ENCODE measurements at places on chromosomes 12 and 14. TPM values are rescaled to one million over a fixed set of nuclear protein-coding genes. Genes with fewer than 3 reads are reported as not detected.

The IL23A gene
- polyA plus RNA-seq: 0.99 TPM

DNA sequence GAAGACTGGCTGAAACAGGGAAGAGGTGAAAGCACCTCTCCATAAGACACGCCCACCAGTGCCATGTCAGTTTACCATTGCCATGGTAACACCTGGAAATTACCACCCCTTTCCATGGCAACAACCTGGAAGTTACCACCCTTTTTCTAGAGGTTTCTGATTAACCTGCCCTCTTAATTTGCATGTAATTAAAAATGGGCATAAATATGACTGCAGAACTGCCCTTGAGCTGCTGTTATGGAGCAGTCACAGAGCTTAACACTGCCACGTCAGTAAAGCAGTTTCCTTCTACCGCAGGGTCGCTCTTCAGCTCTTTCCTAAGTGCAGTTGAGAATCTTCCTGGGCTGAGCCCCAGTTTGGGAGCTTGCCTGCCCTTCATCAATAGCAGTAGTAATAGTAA is 55.2 kb downstream of the RASSF3 start:
- no peak for DNase-seq

GRCh38 chr12:33752854-33753253 is 269.4 kb upstream of the ALG10 start:
- no peak for DNase-seq

DNA sequence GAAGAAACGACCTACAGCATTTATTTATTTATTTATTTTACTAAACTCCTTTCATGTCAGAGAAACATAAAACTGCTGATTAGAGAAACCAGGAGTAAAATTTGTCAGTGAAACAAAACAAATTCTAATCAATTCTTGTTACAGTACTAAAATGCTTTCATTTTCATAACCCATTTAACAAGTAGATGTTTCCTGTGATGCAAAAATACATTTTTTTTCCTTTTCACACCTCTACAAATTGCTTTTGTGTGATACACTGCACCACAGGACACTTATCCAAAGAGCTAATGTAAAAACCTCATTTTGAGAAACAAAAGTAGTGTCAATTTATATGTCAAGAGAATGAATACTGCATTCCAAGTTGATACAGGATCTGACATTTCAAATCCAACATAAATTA is 155.1 kb downstream of the SYT1 start:
- DNase-seq: no peak

The SERPINA1 gene
- polyA plus RNA-seq: 5.4 TPM

GRCh38 chr12:94769047-94769420 is 118.7 kb upstream of the TMCC3 start:
- no peak for DNase-seq

The GLIPR1L1 gene
- 0.34 TPM for polyA plus RNA-seq

The ANKRD52 gene
- polyA plus RNA-seq: 21.9 TPM

GRCh38 chr14:95516554-95517181 is at the start of gene SYNE3:
SYNE3 (minus strand) TSS chr14:95516650; CDS start chr14:95475821, 40,829 bp downstream.
- DNase-seq: no peak

DNA sequence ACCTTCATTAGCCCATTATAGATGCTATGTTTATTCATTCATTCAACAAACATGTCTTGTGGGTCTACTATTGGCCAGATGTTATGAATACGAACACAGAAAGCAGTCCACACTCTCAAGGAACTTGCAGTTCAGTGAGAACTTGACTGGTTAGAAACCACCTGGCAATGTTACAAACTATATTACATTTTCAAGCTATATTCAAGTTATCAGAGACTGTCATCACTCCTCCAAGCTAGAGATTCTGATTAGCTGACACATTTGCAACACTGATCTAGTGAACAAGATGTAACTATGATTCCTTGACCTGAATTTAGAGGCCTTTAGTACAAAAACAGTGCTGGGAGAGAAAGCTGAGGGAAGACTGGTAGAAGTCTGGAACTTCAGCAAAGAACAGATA is 170.7 kb upstream of the EEA1 start:
- no peak for DNase-seq

GRCh38 chr14:74713395-74713735 is 421 bp downstream of the FCF1 start:
- no peak for DNase-seq

The STON2 gene
- 9.9 TPM for polyA plus RNA-seq

DNA sequence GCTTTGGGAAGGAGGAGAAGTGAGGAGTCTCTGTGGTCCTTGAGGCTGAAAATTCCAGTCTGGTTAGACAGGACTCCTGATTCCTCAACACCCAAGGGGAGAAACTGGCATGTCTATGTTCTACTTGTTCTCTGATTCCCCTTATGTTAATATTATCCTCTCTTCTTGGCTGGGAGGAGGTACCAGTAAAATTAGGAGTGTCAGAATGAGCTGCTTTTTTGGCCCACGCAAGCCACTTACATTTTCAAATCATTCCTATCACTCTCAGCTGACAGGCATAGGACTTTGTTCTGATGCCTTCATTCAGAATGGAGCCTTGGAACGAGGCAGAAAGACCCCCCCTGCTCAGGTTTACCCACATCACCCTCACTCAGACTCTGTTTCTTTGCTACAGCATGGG is 1077.2 kb downstream of the BCL11B start:
- no peak for DNase-seq

- DNase-seq: no peak
These were observed 99.1 kb downstream of the TBC1D30 start for GRCh38 chr12:64923536-64923935.

DNA sequence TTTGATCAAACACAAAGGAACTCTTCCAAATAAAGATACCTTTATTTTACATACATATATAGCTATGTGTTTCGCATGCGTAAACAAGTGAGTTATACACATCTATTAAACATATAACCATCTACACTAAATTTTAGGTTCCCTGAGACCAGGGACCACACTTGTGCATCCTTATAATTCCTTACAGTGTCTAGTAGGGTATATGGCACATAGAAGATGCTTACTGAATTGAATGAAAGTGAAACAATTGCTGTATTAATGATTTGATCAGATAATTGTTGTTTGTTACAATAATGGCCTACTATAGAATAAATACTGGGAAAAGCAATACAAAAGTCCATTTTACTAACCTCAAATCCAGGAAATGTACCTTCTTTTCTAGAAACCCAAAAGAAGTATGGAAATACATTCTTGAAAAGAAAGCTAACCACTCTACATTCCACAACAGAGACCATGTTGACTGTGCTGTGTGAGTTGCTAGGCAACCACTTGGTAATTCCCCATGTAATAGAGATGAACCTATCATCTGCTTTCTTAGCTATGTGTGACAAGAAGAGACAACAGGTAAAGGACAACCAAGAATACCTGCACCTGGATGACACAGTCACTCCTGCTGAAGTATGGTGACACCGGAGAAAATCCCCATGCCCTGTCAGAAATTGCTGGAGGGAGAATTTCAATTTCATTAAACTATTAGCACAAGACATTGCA is 11.9 kb upstream of the CIPC start:
- DNase-seq: no peak

DNA sequence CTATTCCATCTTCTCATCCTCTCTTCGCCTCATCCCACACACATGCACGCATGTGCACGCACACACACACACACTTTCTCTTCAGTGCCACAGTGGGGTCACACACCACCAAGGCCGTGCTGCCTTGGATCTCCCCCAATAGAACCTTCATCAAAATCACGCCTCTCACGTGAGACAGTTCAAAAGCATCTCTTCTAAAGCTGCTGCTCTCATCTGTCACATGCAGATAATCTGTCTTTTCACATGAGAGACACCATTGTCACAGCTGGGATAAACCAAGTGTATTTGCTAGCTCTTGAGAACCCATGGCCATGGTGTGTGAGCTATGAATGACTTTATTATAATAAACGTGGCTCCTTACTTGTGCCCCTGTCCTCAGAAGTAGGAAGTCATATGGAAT is 218.7 kb downstream of the EGLN3 start:
- DNase-seq: no peak

The CLEC6A gene
- polyA plus RNA-seq: not detected

- DNase-seq: no peak
These were observed 145.8 kb downstream of the MIPOL1 start for GRCh38 chr14:37343307-37344094.

The GUCY2C gene
- 0.21 TPM for polyA plus RNA-seq

- DNase-seq: no peak
These were observed 74.3 kb upstream of the OTX2 start for GRCh38 chr14:56884617-56885016.

DNA sequence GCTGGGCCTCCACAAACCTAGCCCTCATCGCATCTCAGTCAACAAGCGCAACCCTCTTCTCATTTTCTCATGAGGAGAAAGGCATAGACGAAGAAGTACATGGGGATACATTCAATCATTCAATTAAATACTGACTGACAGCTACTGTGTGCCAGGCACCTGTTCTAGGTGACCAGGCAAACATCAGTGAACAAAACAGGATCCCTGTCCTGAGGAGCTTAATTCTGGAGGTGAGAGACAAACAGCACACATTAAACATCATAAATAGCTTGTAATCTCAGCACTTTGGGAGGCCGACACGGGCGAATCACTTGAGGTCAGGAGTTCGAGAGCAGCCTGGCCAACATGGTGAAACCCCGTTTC is 362 bp upstream of the ACYP1 start:
- DNase-seq: no peak

DNA sequence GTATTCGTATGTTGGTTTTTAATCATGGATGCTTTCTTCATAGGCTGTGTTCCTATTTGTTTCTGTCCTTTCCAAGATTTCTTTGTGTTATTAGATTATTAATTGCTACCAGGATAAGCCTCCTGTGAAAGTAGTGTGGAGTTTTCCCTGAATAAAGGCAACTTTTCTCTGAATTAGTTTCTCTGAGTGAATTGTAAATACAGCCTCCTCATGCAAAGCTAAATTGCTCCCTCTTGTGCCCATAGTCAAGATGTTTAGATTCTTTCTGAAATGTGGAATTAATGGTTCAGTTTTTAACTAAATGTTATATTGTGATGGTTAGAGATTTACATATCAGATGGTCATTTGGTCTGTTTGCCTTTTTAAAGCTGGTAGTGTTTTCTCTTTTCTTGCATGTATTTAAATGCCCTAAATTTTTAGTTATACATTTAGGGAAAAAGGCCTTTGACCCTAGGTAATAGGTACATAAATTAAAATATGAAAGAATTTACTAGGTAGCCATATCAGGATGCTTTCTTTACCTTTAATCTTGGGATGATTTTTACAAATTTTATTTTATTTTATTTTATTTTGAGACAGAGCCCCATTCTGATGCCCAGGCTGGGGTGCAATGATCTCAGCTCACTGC is 8.9 kb downstream of the APAF1 start:
- DNase-seq: no peak

GRCh38 chr12:86331012-86331411 is 74.8 kb upstream of the MGAT4C start:
- DNase-seq: peak; percentile 5

GRCh38 chr12:113532292-113532691 is 60.6 kb upstream of the LHX5 start:
- no peak for DNase-seq

The MTRFR gene
- 26.2 TPM for polyA plus RNA-seq

DNA sequence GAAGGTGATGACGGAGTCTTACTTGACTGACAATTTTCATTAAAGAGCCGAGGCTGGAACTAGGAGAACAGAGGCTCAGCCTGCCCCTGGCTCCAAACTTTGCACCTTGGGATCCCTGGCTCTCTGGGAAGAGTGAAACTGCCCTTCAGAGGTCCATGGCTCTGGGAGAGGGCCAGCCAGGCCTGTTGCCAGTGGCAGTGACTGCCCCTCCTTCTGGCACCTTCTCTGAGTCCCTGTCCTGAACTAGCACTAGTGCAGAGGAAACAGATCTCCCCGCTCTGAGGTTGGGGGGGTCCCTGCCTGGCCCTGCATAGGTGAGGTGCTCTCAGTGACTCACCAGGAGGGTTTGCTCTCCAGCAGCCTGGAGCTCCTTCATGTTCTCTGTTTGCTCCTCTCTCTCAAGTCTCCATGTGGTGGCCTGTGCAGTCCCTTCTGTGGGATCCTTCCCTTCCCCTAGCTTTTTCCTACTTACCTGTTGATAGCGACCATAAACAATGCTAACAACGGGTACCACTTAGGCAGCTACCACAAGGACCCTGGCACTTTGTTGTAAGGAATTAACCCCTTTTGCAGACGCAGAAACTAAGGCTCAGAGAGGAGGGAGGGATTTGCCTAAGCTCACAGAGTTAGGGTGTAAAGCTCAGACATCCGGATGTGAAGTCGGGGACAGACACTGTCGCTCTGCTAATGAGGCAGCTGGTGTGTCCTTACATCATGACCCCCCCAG is 22.4 kb downstream of the FAM222A start:
- DNase-seq: no peak

The TAS2R7 gene
- not detected for polyA plus RNA-seq

- no peak for DNase-seq
These were observed 42.2 kb upstream of the CRACR2A start for GRCh38 chr12:3795066-3795465.

GRCh38 chr14:72810201-72810600 is 83.7 kb downstream of the DPF3 start:
- no peak for DNase-seq

The TAS2R46 gene
- polyA plus RNA-seq: 0.38 TPM

GRCh38 chr12:127381043-127381668 is 885.8 kb upstream of the TMEM132C start:
- peak; percentile 19 for DNase-seq

The CIROP gene
- polyA plus RNA-seq: 0.05 TPM

DNA sequence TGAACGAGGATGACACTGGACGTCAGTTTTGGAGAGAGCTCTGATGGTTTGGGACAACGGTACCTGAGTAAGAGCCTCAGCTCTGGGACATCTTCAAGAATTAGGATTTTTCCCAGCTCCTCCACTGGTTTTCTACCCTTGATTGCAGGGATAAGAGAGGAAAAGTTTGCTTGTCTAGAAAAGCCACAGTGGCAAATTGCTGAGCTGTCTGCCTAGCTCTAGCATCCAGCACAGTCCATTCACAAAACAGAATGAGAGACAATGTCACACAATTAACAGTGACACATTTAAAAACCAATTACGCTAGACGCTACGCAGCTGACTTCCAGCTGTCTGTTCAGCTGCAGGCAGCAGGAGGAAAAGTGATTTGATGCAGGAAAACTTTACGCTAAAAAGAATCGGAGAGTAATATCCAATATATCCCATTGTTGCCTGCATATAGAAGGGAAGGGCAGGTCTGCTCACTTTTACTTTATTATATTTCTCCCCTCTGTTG is 168.1 kb upstream of the PRICKLE1 start:
- peak; percentile 29 for DNase-seq

The SERPINA9 gene
- polyA plus RNA-seq: not detected

GRCh38 chr12:115354007-115354890 is 670.3 kb upstream of the TBX3 start:
- no peak for DNase-seq

The FITM1 gene
- polyA plus RNA-seq: 0.60 TPM

The VRTN gene
- polyA plus RNA-seq: 0.04 TPM

DNA sequence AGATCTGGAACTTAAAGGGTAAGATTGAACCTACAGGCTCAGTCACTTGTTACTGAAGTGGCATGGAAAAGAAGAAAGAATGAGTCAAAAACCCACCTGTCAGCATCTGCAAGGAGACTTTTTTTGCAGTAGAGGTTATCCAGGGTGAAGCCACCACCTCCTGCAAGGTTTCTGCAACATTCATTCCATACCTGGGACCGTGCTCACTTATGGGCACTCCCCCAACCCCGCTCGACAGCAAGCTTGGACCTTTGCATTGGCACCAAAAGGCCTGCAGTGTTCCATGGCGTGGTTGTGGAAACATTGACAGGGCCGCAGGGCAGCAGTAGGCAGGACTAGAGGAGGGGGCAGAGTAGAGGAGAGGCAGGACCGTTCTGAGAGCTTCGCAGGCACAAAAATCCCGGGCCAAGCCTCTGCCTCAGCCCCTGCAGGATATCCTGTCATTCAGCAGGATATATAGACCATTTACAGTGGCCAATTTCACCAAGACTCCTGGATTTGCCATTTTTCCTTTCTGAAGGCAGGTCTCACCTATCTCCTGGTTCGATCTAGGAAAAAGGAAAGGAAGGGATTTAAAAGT is at the start of gene STAB2:
Gene STAB2 (plus strand): TSS at position 483 of the 580 bp plus-strand sequence. CDS start 204 bp downstream, outside the sequence.
- no peak for DNase-seq

Measured in right lung (tissue), 10 donors.